ENCODE measurements at places on chromosomes 7 and 10.

DNA sequence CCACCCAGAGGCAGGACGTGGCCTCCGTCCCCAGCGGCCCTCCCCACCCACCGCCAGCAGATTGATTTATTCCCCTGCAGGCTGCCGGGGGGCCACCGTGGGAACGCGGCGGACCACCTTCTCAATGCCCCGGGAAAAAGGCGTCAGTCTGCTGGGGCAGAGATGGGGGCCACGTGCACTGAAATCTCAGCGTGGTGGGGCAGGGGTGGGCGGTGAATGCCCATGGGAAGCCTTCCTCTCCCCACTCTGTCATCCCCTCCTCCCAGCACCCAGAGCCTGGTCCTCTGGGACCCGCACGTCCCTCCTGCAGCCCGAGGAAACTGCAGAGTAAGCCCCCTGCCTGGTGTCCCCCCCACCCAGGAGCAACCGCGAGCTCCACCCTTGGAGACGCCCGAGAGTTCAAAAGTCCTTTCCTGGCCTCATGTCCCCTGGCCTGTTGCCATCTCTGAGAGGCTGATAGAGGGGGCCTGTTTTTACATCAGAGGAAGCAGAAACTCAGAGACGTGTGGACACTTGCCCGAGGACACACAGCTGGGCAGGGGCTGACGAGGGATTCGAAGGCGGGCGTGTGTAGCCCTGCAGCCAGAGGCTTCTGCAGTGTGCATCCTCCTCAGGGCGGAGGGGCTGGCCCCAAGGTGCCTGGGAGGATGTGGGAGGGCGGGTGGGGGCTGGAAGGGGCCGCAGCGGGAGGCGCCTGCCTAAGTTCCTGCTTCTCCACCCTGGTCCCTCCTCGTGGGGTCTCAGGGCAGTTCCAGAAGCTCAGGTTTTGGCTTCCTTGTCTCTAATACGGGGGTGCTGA is 21.8 kb downstream of the UNCX start:
- no peak for DNase-seq

- DNase-seq: no peak
Observed at GRCh38 chr7:140213684-140214074, 36.9 kb upstream of the KDM7A start.

DNA sequence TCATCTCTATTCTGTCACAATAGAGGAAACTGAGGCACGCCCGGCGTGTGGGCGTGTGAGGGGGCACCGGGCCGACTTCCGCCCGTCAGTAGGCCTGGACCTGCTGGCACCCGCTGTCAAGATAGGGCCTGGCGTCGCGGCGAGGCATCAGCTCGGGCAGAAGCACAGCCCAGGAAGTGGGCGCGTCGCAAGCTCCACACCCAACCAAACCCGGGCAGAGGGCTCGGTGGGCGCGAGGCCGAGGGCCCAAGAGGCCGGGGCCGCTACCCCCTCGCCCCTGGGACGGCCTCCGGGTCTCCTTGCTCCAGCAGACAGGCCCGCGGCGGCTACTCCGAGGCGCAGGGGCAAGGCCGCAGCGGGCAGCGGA is 91.2 kb downstream of the SPAG6 start:
- DNase-seq: no peak

DNA sequence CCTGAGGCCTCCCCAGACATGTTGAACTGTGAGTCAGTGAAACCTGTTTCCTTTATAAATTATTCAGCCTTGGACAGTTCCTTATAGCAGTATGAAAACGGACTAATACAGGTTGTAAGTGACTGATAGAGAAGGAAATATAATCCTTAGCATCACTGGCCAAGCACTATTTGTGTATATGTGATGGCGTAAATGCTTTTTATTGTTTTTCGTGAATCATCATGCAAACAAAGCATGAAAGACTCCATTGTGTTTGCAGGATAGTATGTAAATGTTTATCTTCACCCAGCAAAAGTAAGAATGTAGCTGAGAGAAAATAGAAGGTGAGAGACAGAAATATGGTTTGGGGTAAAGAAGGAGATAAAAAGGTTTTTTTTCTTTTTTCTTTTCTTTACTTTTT is 92.5 kb upstream of the LRGUK start:
- DNase-seq: no peak

- DNase-seq: no peak
Observed at GRCh38 chr7:134211817-134212216, 84.7 kb downstream of the LRGUK start.

- no peak for DNase-seq
Observed at GRCh38 chr7:146875237-146875785, 758.7 kb downstream of the CNTNAP2 start.

DNA sequence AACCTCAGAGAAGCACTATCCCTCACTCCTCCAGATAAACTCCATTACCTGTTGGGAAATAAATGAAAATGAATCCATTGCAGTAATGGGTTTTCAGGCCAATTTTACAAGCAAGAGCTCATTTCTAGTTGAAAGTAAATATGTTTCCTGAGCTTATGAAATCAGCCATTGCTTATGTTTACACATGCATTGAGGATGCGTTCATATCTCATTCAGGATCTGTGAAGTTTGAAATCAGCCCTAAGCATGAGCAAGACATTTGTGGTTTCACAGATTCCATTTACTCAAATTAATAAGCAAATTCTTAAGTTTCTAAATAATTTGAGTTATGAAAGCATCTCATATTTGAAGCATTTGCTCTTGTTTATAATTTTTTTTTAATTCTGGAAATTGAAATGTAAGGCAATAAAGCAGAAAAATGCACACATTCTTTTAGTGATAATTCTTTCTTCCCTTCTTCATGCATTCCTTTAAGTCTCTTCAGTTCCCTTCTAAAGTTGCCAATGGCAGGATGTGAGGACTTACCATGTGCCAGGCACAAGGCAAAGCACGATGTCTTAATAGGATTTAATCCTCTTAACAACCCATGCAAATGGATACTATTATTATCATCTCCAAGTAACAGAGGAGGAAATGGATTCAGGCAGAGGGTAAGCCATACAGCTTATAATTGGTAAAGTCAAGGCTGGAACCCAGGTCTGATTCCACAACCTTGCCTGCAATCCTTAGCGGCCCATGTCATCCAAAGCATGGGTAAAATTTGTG is 35.0 kb upstream of the CTTNBP2 start:
- DNase-seq: no peak

DNA sequence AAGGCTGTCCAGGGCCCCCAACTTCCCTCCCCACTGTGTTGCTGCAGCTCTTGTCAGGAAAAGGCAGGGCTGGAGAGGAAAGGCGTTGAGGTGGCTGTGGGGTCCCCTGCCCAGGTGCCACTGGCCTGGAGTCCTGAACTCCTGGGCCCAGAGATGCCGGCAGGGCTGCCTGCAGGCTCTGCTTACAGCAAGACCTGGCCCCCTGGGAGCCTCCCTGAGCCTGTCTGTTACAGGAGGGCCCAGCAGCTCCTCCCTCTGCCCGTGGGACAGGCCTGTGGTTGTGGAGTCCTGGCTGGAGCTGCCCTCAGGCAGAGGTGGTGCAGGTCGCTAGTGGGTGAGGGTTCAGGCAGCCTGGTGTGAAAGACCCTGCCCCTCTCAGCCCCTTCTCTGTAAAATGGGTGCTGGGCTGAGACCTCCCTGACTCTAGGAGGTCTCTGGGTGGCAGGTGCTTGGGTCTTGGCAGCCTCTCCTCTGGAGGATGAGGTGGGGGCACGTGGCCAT is 9.9 kb downstream of the ANTXRL start:
- no peak for DNase-seq
